ENCODE measurements at places on chromosomes 12 and 14.

- peak; percentile 69 for DNase-seq
Measured at GRCh38 chr12:118164798-118165486, 29.0 kb downstream of the PEBP1 start.

DNA sequence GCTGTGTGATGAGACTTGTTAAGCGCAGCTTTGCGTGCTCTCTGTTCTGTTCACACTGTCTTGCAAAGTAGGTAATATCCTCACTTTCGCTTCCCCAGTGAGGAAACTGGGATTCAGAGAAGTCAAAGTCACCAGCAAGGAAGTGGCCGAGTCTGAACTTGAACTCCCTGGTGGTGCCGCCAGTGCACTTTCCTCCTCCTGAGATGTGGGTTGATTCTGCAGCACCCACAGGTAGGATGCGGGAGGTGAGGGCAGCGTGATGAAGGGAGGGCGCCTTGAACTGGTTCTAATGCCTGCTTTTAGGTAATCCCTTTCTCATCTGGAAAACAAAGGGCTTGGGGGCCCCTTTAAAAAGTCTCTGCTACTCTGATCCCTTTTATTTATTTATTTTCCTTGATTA is 54.9 kb upstream of the IGF1 start:
- no peak for DNase-seq

GRCh38 chr14:33566082-33566481 is 384.8 kb downstream of the EGLN3 start:
- no peak for DNase-seq

DNA sequence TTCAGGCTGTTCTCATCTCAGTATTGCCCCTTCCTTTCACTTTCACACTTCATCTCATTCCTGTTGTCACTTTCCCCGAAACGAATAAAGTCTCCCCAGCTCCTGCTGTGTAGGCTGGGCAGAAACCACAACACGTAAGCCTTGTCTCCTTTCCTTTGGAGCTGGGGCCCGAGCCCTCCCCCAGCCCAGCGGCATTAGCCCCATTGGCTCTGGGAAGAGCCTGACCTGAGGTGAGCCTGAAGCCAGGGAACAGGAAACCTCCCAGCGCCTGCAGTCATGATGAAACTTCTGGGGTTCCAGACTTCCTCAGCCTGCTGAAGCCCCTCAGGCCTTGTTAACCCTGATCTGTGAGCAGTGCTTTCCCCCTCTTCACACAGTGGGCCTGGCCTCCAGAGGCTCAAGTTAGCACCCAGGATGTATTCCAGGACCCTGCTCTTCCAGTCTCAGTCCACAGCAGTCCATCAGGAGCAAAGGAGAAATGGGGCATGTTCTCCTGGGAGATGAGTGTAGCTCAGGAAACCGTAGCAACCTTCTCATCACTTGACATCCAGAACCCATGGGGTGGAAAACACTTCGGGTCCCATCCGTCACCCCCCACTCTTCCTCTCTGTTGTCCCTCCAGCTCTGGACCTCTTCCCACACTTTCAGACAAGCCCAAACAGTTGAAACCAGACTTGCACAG is 21.8 kb downstream of the VASH1 start:
- no peak for DNase-seq

DNA sequence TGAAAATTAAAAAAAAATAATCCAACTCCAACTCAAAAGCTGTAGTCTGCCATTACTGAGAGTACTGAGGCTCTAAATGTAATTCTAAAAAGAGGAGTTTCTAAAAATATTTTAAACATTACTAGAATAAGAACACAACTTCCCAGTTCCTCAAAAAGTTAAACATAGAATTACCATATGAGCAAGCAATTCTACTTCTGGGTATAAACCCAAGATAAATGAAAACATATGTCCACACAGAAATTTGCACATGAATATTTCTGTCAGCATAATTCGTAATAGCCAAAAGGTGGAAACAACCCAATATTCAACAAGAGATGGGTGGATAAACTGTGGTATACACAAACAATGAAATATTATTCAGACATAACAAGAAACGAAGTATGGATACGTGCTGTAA is 15.0 kb upstream of the NR2C1 start:
- no peak for DNase-seq

DNA sequence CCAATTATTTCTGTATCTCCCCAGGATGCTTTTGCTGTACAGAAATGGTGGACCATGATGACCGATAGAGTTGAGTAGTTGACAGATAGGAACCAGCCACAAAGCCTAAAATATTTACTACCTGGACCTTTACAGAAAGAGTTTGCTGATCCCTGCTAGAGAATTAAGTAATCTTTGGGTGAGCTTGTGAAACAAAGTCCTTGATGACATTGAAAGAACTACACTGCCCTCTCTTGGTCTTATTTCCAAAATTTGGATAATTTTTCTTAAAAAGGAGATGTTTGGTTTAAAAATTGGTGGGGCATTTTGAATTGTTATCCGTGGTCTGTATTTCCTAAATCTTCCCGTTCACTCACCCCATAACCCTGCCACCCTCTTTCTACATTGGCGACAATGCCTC is 13.7 kb upstream of the TCTN1 start:
- no peak for DNase-seq

GRCh38 chr14:65206448-65207096 is 104.3 kb upstream of the MAX start:
- DNase-seq: no peak

DNA sequence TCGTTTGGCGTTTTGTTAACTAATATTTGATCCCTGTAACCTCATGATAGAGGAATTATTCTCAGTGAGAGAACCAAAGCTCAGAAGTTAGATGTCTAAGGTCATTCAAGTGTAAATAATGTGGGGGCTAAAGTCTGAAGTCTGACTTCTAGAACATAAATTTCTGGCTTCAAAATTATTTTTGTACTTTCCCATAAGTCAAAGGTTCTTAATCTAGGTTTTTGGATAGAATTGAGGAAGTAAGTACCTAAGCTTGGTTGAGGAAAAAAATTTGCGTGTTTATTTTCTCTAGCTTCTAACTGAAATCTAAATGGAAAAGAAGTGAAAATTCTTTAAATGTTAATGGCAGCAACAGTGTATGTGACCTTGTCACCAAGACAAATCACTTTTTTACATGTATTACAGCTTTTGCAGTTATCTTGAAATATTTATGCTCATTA is 2.3 kb downstream of the LARP4 start:
- DNase-seq: no peak

- no peak for DNase-seq
Measured at GRCh38 chr12:130398100-130398848, 60.6 kb downstream of the PIWIL1 start.

DNA sequence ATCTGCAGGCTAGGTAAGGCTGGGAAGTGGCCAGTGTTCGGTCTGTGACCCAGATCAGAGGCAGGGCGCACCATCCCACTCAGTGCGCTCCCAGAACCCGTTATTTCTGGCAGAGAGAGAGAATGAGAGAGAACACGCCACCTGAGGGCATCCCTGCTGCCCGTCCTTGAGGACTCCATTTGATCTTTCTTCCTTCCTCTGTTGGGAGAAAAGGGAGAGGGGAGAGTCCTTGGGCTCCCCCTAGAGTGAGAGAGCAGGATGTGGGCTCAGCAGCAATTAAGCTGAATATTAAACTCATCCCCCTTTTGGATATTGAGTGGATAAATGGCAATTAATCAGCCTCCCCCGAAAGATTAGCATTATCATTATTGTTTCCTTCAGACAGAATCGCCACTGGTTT is 70.6 kb downstream of the IFT43 start:
- peak; percentile 41 for DNase-seq

DNA sequence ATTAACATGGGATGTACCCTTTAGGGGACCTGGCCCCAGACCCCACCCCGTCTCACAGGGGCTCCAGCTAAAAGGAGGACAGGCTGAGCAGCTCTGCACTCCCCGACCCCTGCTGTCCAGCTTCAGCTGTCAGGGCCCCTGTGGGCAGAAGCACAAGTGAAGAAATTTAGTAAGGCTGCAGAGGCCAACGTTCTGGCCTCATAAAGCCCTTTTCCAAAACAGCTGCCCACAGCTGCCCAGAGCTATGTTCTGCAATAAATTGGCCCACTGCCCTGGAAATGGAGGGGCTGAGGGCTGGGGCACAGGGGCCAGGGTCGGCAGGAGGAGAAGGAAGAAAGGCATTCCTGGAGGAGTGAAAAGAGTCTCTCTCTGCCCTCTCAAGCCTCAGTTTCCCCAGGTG is 357.1 kb downstream of the BCL11B start:
- no peak for DNase-seq

DNA sequence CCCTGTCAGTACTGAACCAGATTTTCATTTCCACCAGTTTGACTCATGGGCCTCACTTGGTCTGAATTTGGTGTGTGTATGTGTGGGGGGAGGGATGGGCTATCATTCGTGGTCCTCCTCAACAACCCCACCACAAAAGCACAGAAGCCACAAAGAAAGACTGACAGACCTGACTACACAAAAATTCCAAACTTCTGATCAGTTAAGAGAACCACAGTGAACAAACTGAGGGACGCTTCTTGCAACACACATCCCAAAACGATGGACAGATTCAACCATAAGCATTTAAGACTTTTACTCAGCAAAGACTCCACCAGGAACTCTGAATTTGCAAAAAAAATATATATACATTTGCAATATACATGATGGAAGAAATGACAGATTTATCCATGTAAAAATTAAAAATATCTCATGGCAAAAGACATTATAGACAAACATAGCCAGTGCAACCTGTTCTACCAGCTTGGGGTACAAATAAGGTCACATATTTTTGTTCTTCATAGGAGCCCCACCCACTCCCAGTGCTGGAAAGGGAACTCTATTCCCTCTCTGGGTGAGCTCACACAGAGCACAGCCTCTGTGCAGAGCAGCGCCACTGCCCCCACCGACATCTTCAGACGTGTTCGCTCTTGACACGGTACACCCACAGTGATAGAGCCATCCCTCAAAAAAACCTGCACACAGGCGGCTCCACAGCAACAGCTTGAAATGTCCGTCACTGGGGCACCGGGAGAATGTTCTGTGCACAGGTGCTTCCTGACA is 49.7 kb downstream of the JAG2 start:
- DNase-seq: peak; percentile 54

GRCh38 chr12:40903040-40903439 is 210.8 kb downstream of the CNTN1 start:
- DNase-seq: peak; percentile 4

- DNase-seq: no peak
Measured at GRCh38 chr12:87689196-87689595, 340.0 kb downstream of the C12orf50 start.

- no peak for DNase-seq
Measured at GRCh38 chr12:39623919-39624318, 4.3 kb upstream of the ABCD2 start.

DNA sequence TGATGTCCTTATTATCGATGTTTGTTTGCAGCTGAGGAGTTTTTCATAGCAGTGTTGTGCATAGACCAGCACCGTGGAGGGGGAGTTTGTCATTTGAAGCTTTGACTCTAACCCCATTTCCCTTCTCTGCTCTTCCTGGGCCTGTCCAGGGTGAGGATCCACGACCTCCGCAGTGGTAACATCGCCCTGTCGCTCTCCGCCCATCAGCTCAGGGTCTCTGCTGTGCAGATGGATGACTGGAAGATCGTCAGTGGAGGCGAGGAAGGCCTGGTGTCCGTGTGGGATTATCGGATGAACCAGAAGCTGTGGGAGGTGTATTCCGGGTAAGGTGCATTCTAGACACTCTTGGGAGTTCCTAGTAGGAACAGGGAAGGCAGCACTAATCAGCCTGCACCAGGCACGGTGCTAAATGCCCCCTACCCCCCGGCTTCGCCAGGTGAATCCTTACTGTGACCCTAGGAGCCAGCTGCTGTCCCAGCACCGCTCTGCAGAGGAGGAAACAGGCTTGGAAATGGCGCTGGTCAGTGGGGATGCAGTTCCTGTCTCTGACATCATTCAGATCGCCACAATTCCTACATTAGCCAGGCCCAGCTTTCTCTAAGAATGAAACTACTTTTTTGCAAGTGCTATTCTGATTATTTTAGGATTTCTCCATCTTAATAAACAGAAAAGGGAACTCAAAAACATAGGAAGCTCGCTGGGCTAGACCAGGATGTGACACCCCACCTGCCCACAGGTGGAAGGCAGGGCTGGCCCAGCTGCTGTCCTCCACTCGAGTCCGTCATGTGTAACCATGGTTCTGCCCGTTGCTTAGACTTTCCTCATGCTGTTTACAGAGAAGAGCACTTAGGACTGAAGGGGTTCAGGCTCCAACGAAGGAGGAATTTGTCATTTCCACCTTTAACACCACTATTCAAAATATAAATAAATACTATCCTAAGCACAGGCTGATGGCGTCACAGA is 74.9 kb downstream of the TESC start:
- no peak for DNase-seq

GRCh38 chr12:109553906-109554500 is 19.3 kb downstream of the MMAB start:
- DNase-seq: no peak

GRCh38 chr14:96991226-96991625 is 194.0 kb downstream of the VRK1 start:
- no peak for DNase-seq

DNA sequence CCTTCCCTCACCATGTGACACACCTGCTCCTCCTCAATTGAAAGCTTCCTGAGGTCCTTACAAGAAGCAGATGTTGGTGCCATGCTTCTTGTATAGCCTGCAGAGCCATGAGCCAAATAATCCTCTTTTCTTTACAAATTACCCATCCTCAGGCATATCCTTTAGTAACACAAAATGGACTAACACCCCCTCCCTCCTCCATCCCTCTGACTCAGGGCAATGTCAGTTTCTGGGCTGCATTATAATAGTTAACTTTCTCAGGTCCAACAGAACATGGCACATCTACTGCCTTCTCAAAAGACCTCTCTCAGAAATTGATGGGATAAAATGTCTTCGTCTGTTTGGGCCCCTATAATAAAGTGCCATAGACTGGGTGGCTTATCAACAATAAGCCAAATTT is 287.0 kb downstream of the DPF3 start:
- DNase-seq: no peak

DNA sequence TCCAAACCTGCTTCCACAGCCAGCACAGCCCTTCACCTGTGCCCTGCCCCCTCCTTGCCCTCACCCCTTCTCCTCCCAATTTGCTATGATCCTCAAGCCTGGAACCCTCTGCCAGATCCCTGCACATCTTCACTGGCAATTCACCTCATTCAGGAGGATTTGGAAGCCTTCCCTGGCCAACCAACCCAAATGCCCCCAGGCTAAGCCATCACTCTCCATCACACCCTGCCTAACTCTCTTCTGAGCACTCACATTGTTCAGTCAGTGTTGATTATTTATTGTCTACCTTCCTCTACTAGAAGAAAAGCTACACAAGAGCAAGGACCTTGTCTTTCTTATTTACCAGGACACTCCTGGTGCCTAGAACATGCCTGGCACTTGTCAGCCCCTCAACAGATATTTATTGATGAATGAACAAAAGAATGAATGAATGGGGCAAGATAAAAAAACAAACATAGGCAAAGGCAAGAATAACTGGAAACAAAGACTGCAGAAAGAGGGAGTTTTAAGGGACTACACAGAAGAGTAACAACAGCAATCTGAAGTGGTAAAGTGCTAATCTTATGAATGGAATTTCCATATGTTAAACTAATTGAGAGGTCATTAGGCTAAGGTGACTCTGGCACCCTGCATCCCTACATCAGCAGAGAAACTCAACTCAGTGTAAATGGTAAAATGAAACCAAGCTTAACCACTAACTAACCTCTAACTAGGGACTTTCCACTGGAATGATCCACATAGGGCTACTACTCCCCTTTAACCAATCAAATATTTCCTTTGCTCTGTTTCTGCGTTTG is 33.4 kb downstream of the TMTC1 start:
- DNase-seq: no peak

All from iPS-NIHi11 (cell line).